ENCODE measurements at places on chromosomes 12 and 14. TPM values are rescaled to one million over a fixed set of nuclear protein-coding genes. Genes with fewer than 3 reads are reported as not detected.
A peak's percentile ranks its signal among the peaks of the same experiment; 100 is the strongest.

GRCh38 chr12:120170631-120171030 is 23.9 kb downstream of the GCN1 start:
- no peak overlapping the region for H3K4me3 ChIP-seq
- no peaks in the 10 kb centered on the region for H3K4me1 ChIP-seq
- no peak for DNase-seq

- no peaks in the 10 kb centered on the region for H3K27me3 ChIP-seq
- no peaks in the 10 kb centered on the region for H3K4me1 ChIP-seq
- no peak overlapping the region for H3K27ac ChIP-seq
- DNase-seq: no peak
- H3K36me3 ChIP-seq: peaks cover 15% of the 10 kb centered on the region
Measured at GRCh38 chr12:18794000-18794399, 56.1 kb downstream of the CAPZA3 start.

DNA sequence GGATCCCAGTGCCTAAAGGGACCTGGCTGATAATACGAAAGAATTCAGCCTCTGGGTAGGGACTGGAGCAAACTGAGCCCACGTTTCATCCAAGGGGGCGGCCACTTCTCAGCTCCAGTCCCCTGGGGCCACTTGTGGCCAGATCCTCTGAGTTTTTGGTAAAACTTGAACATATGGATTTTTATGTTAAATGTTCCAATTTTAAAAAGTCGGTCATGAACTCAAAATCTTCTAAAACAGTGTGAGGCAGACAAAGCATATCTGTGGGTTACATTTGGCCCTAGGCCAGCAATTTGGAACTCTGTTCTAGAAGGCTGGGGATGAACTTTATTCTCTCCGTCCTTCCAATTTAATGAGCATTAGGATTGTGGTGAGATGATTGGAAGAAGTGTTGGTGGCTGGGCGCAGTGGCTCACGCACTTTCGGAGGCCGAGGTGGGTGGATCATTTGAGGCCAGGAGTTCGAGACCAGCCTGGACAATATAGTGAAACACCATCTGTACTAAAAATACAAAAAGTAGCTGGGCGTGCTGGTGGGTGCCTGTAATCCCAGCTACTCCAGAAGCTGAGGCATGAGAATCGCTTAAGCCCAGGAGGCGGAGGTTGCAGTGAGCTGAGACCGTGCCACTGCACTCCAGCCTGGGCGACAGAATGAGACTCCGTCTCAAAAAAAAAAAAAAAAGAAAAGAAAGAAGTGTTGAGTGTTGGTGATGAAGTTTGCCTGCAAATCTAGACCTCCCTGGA is 3.0 kb upstream of the PPP1CC start:
- DNase-seq: no peak
- peaks cover 12% of the 10 kb centered on the region for H3K36me3 ChIP-seq
- H3K27ac ChIP-seq: no peak overlapping the region
- H3K27me3 ChIP-seq: no peaks in the 10 kb centered on the region
- H3K4me3 ChIP-seq: no peak overlapping the region

DNA sequence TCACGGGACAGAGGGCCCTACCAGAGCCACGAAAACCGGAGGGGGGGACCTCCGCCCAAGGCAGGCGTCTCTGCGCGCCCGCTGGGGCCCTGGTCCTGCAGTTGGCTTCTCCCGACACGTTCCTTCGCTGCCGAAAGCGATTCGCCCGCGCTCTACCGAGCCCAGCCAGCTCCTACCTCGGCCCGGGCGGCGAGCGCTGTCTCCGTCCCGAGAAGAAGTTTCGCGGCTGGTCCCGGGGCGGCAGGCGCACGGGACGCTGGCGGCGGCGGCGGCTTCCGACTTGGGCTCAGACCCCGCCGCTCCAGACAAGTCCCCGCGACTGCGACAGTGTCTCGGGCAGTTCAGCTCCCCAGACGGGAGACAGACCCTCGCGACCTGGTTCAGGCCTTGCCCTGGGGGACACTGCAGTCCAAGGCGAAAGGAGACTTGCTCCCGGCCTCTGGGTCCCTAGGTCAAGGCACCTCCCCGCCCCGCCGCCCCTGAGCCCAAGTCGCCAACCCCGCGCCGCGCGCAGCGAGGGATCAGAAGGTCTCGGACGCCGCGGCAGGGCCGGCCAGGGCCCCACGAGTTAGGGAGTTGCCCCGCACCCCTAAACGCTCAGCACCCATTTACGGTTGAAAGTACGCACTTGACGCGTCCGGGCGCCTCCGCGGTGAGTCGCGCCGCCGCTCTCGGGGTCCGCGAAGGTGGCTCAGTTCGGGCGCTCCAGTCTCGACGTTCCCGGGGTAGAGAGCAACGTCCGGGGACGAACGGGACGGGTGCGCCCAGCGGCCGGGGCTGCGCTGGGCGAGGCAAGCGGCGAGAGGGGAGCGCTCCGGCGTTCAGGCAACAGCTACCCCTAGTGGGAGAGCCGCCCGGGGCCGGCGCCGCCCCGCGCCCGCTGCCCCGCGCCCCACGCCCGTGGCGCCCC is 1.4 kb upstream of the DIO3 start:
- peaks cover 60% of the 10 kb centered on the region for H3K27me3 ChIP-seq
- H3K36me3 ChIP-seq: peaks cover 9% of the 10 kb centered on the region
- H3K4me1 ChIP-seq: no peaks in the 10 kb centered on the region
- no peak overlapping the region for H3K27ac ChIP-seq

DNA sequence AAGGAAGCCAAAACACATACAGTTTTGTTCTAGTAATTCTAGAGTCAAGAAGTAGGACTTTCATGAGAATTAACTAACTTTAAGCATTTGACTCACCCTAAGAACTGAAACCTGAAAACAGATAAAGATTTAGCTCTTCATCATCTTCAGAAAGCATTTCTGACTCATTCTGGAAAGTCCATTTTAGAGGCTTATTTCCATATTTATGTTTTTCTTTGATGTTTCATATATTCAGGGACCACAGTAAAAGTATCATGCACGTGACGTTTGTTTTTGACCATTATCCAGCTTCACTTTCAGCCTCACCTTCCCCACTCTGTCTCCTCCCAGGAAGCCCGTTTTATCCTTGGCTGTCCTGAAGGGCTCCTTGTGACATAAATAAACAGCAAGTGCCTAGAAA is 79.2 kb downstream of the MDGA2 start:
- no peak for DNase-seq
- H3K36me3 ChIP-seq: no peaks in the 10 kb centered on the region
- H3K27ac ChIP-seq: no peak overlapping the region
- no peaks in the 10 kb centered on the region for H3K4me1 ChIP-seq
- H3K4me3 ChIP-seq: no peak overlapping the region

DNA sequence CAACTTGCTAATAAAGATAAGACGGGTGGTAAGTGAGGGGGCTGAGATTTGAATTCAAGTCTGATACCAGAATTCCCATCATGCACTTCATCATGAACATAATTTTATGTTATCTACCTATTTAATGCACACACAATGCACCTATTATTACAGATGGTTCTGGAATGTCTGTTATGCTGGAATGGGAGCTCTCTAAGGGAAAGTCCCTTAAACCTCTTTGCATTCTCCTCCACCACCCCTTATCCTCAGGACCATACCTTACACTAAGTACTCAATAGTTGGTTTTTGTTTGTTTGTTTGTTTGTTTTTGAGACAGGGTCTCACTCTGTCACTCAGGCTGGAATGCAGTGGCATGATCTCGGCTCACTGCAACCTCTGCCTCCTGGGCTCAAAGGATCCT is 7.0 kb upstream of the MSI1 start:
- H3K4me3 ChIP-seq: no peak overlapping the region
- H3K36me3 ChIP-seq: no peaks in the 10 kb centered on the region
- peaks cover 2% of the 10 kb centered on the region for H3K27me3 ChIP-seq
- no peak for DNase-seq
- no peak overlapping the region for H3K27ac ChIP-seq

KCNA1 gene
- 0.92 TPM for total RNA-seq

- H3K27me3 ChIP-seq: no peaks in the 10 kb centered on the region
- H3K4me1 ChIP-seq: no peaks in the 10 kb centered on the region
- DNase-seq: no peak
- no peak overlapping the region for H3K4me3 ChIP-seq
Measured at GRCh38 chr14:61051621-61052020, 70.6 kb downstream of the SLC38A6 start.

RAD51AP1 gene
- total RNA-seq: 55.4 TPM

- DNase-seq: no peak
- H3K27ac ChIP-seq: no peak overlapping the region
- no peak overlapping the region for H3K4me3 ChIP-seq
- no peaks in the 10 kb centered on the region for H3K36me3 ChIP-seq
- no peaks in the 10 kb centered on the region for H3K4me1 ChIP-seq
Measured at GRCh38 chr12:15558915-15559528, 230.2 kb downstream of the EPS8 start.

CCT2 gene
- total RNA-seq: 405 TPM

- H3K4me1 ChIP-seq: no peaks in the 10 kb centered on the region
- no peaks in the 10 kb centered on the region for H3K36me3 ChIP-seq
- H3K4me3 ChIP-seq: no peak overlapping the region
Measured at GRCh38 chr12:47413806-47414205, 292.0 kb downstream of the RPAP3 start.

- no peak overlapping the region for H3K4me3 ChIP-seq
- DNase-seq: no peak
- H3K27ac ChIP-seq: no peak overlapping the region
- H3K27me3 ChIP-seq: no peaks in the 10 kb centered on the region
Measured at GRCh38 chr12:47709671-47710070, 3.8 kb upstream of the RPAP3 start.

YAF2 gene
- 1.9 TPM for total RNA-seq

- peak overlapping the region; percentile 81 for H3K4me3 ChIP-seq
- peaks cover 30% of the 10 kb centered on the region for H3K27me3 ChIP-seq
- no peaks in the 10 kb centered on the region for H3K36me3 ChIP-seq
- no peaks in the 10 kb centered on the region for H3K4me1 ChIP-seq
- peak; percentile 35 for DNase-seq
- H3K27ac ChIP-seq: no peak overlapping the region
Measured at GRCh38 chr14:104933746-104934733, 9.4 kb downstream of the PLD4 start.

DNA sequence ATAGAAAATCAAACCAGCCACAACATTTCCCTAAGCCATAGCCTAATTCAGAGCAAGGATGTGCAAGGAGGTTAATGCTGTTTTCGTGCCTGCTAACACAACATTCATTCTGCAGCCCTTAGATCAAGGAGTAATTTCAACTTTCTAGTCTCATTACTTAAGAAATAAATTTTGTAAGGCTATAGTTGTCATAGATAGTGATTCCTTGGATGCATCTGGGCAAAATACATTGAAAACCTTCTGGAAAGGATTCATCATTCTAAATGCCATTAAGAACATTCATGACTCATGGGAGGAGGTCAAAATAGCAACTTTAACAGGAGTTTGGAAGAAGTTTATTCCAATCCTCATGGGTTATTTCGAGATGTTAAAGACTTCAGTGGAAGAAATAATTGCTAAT is 283.2 kb downstream of the RPAP3 start:
- H3K36me3 ChIP-seq: peaks cover 3% of the 10 kb centered on the region
- H3K27ac ChIP-seq: no peak overlapping the region
- DNase-seq: no peak
- no peaks in the 10 kb centered on the region for H3K4me1 ChIP-seq

GRCh38 chr12:13342971-13343370 is 146.4 kb downstream of the EMP1 start:
- H3K4me3 ChIP-seq: no peak overlapping the region
- DNase-seq: no peak
- H3K36me3 ChIP-seq: no peaks in the 10 kb centered on the region
- H3K27ac ChIP-seq: no peak overlapping the region

GPR84 gene
- total RNA-seq: not detected

DNA sequence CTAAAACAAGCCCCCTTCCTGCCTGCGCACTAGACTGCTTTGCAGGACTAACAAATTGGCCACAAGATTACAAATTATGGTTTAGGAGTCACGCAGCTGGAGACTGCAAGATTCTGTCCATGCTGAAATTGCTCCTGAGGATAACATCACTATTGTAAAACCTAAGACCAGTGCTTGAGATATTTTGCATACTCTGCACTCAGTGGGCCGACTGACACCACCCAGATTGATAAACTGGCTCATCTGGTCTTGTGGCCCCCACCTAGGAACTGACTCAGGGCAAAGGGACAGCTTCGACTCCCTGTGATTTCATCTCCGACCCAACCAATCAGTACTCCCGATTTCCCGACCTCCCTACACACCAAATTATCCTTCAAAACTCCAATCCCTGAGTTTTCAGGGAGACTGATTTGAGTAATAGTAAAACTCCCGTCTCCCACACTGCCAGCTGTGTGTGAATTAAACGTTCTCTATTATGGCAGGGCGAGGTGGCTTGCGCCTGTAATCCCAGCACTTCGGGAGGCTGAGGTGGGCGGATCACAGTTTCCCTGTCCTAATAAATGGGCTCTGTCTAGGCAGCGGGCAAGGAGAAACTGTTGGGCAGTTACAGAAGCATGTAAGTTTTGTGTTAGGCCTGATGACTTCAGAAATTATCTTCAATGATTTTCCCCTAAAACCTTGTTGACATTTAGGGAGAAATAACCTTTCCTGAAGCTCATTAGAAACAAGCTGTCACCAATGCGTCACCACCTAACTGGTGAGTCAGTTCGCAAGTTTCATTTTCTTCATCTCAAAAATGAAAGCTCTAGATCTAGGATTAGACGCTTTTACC is 5.3 kb upstream of the UBC start:
- peak overlapping the region; percentile 72 for H3K4me3 ChIP-seq
- H3K36me3 ChIP-seq: no peaks in the 10 kb centered on the region
- H3K27me3 ChIP-seq: no peaks in the 10 kb centered on the region

DNA sequence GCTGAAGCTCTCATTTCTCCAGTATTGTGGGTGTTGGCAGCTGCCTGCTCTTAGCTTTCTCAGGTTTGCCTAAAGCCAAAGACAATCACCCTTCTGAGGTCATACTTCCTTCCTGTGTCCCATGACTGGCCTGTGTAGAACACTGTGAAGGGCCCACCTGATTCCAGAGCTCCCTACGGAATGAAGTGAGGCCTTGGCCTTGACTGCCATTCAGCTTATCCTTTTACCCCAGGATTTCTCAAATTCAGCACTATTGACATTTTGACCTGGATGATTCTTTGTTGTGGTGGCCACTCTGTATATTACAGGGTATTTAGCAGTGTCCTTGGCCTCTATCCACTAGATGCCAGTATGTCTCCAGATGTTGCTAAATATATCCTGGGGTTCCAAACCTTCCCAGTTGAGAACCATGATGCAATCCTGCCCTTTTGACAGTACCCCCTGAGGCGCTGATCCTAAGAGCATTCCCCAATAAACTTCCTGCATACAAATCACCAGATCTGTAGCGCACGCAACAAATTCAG is 112.3 kb upstream of the KRR1 start:
- peak; percentile 46 for DNase-seq

DNA sequence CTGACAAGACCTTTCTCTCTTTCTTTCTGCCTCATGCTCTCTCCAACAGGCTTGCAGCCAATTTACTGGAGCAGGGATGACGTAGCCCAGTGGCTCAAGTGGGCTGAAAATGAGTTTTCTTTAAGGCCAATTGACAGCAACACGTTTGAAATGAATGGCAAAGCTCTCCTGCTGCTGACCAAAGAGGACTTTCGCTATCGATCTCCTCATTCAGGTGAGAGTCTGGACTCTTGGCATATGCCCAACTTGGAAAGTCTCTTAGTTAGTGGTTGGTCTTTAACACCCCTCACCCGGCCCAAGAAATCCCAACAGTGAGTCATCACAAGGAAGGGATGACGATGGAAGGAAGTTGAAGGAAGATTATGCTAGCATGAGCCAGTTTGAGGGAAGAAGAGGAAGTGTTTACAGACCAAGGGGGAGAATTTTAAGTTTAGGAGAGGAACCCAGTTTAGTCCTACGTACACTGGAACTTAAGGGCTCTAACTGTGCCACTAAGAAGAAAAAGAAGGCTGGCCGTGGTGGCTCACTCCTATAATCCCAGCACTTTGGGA is 189.7 kb downstream of the ETV6 start:
- no peak overlapping the region for H3K4me3 ChIP-seq
- peaks cover 26% of the 10 kb centered on the region for H3K36me3 ChIP-seq
- peaks cover 2% of the 10 kb centered on the region for H3K4me1 ChIP-seq
- no peaks in the 10 kb centered on the region for H3K27me3 ChIP-seq
- DNase-seq: no peak
- H3K27ac ChIP-seq: no peak overlapping the region
